PC-9 (cell line): ENCODE measurements at places on chromosomes 7 and 10. TPM values are rescaled to one million over a fixed set of nuclear protein-coding genes. Genes with fewer than 3 reads are reported as not detected.

Gene MYOZ1
- 0.22 and 0.75 TPM in 2 replicates for total RNA-seq

Gene TMEM270
- total RNA-seq, result 0.48 and 0.72 TPM in 2 replicates

Gene RAB19
- 7.8 and 9.1 TPM in 2 replicates for total RNA-seq

Gene ZNF425
- total RNA-seq, result 5.2 and 5.9 TPM in 2 replicates

GRCh38 chr7:108345710-108346336 lies 110.4 kb downstream of the NRCAM start:
- DNase-seq, result no peak

GRCh38 chr7:68381731-68382130 lies 1216.5 kb upstream of the AUTS2 start:
- DNase-seq, result no peak

DNA sequence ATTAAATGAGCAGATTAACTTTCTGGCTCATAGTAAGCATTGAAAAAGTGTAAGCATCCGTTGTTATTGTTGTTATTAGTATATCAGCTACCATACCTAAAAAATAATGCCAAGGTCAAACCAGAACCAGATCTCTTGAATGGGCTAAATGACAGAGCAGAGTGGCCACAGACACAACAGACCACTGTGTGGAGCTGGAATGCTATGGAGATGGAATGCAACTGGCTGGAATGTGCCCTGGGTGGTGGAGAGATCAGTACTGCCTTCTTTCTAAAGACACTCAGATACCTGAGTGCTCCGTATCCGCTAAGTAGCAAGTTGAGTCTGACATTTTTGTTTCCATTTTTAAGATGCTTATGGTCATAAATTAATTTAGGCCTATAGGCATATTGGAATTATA lies 20.5 kb upstream of the DNAJB12 start:
- no peak for DNase-seq

DNA sequence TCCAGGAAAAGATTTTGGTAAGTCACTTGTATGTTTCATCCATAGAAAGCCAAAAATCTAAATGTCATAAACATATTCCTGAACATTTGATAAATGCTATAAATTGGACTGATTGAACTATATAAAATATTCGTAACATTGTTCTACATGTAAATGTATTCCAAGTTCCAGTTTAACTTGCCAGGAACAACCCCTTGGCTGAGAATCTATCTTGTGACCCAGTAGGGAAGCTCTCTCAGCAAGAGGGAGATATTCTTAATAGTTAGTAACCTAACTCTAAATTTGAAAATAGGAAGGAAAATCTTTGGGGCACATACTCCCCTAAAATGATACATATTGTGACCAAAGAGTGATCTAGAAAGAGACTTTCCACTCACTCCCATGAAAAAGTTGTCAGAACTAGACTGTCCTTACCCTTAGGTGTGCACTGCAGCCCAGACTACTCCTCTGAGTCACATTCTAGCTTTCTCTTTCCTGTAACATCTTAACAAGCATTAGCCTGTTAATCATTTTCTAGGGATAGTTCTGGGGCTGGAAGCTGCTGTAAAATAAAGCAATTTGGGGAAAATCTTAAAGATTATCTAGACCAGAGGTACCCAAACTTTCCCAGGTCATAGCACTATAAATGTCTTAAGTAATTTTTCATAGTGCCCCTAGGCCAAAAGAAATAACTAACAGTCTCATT lies 73.7 kb upstream of the SKAP2 start:
- DNase-seq, result no peak

DNA sequence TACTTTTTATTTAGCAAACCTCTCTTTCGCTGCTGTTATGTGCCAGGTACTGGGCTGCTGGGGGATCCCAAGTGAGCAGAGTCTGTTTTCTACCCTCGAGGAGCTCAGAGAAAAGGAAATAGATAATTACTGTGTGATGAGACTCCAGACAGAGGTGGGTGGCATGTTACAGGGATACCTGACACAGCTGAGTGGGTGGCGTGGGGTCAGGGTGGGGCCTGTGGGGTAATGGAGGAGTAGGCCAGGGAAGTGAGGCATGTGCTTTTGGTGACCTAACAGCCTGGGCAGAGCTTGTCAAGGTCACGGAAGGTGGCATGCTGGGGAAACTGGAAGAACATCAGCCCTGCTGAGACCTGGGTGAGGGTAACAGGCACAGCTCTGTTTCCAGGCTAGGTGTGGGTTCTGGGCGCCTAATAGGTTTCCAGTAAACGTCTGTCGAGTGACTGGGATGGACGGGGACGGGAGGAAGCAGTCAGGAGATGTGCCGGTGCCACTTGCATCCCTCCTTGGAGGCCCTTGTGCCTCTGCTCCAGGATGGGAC lies 36.5 kb upstream of the MMD2 start:
- DNase-seq, result no peak

- DNase-seq, result no peak
Measured at GRCh38 chr10:11156480-11156879, 138.8 kb downstream of the CELF2 start.

GRCh38 chr7:36875794-36876193 lies 151.5 kb upstream of the AOAH start:
- no peak for DNase-seq

- DNase-seq, result no peak
Measured at GRCh38 chr10:20814116-20814515, 83.0 kb downstream of the NEBL start.
